ENCODE measurements at places on chromosomes 1 and 21. TPM values are rescaled to one million over a fixed set of nuclear protein-coding genes. Genes with fewer than 3 reads are reported as not detected.

The AMY2B gene
- 38.0 TPM for total RNA-seq

The RGSL1 gene
- not detected for total RNA-seq

GRCh38 chr1:32399843-32400242 is 5.6 kb upstream of the BSDC1 start:
- no peak for DNase-seq

The PLA2G2C gene
- total RNA-seq: not detected

The TESK2 gene
- 12.3 TPM for total RNA-seq

The SPRR4 gene
- total RNA-seq: not detected

The UBE2U gene
- not detected for total RNA-seq

DNA sequence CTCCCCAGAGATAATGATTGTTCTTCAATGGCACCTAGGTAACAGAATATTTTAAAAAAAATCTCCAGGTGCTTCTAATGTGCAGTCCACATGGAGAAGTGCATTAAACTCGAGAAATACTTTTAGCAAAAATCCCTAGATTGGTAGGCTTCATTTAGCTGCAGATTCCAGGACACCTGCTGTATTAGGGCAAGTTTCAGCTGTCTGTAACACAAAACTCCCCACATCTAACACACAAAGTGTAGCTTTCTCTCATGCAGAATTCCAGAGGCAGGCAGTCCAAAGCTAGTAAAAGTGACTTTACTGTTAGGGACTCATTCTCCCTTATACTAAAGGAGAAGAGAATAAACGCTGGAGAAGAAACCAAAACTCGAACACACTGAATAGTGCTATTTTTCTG is 1414.3 kb upstream of the B3GALT2 start:
- DNase-seq: no peak

DNA sequence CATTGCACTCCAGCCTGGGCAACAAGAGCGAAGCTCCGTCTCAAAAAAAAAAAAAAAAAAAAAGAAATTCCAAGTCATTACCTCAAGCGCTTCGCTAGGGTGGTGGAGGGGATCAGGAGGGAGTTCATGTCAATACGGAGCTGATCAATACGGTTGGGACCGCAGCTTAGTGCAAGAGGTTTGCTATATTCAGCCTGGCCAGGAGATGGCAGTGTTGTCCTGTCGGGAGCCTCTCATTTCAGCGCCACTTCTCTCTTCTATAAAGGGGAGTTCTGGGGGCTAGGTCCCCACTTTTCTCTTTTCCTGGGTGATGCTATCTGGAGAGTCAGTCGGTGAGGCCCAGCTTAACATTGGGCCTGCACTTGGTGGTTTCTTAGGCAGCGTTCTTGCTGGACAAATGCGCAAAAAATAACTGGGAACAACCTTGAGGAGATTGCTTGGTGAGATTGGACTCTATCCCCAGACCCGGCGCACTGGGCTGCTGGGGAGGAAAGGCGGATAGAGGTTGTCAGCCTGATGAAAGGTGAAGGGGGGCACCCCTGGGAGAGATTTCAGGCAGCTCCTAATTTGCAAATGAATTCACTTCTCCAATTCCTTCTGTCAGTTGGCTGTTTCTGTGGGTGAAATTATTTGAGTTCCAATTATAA is 40.4 kb downstream of the KIAA0040 start:
- peak; percentile 61 for DNase-seq

DNA sequence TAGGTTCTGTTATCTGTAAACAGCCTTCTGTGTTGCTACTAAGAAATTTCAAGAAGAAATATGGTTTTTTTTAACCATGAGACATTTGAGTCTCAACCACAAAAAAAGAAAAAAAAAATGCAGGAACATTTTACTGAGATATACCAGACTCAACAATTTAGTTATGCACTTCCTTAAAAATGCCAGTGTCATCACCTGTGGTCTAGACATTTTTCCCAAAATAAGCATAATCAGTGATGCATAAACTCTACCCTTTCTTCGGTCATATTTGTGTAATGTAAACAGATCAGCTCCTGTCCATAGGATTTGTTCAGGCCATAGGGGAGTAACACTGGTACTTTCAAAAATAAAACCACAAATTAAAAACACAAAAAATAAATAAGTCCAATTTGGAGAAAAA is 122.6 kb upstream of the TNFSF4 start:
- DNase-seq: no peak

The RHCE gene
- 0.29 TPM for total RNA-seq

The KCNE2 gene
- not detected for total RNA-seq

GRCh38 chr1:217040711-217041455 is 317.7 kb upstream of the ESRRG start:
- no peak for DNase-seq

DNA sequence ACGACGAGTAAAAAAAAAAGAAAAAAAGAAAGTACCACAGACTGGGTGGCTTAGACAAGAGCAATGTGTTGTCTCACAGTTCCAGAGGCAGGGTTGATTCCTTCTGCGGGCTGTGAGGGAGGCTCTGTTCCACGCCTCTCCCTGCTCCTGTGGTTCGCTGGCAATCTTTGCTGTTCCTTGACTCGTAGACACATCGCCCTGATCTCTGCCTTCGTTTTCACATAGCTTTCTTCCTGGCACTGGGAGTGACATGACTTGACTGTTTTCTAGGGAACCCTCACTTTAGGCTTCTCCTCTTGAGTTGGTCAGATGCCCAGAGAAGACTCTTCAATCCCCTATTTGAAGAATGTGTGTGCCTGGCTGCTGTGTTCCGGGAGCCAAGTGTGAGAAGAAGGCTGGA is 133.6 kb downstream of the TM2D1 start:
- DNase-seq: no peak

DNA sequence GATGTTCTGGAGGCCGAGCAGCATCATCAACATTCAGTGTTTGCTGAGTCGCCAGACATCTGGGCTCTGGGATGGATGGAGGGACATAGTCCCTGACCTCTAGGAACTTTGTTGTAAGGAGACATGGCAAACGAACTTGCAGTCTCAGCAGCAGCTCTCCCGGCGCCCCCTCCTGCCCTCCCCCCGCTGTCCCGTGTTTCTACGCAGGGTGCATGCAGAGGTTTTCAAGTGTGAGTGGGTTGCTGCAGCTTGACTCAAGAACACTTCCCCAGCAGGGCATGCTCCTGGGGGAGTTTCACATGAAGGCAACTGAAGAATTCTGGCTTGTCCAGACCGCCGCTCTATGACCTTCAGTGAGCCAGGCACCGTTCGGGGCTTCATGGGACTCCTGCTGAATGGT is 121.9 kb downstream of the CAMTA1 start:
- no peak for DNase-seq

DNA sequence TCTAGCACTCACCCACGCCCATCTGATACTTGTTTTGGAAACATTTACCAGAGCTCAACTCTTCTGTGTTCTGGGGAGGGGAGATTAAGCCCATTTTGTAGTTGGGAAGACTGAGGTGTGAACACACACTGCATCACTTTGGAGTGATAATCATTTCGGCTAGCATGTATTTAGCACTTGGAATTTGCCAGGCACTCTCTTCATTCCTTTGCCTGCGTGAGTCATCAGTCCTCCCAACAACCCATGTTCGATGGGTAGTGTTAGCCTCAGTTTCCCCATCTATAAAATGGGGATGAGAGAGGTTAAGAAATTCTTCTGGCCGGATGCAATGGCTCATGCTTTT is 182.8 kb upstream of the TMEM51 start:
- no peak for DNase-seq

GRCh38 chr1:180611016-180611930 is 20.5 kb upstream of the XPR1 start:
- no peak for DNase-seq

GRCh38 chr21:33801424-33802405 is 113.9 kb downstream of the ATP5PO start:
- peak; percentile 68 for DNase-seq

The SH2D1B gene
- total RNA-seq: 0.16 TPM

- DNase-seq: no peak
Observed at GRCh38 chr1:17776426-17776825, 21.3 kb downstream of the ACTL8 start.

DNA sequence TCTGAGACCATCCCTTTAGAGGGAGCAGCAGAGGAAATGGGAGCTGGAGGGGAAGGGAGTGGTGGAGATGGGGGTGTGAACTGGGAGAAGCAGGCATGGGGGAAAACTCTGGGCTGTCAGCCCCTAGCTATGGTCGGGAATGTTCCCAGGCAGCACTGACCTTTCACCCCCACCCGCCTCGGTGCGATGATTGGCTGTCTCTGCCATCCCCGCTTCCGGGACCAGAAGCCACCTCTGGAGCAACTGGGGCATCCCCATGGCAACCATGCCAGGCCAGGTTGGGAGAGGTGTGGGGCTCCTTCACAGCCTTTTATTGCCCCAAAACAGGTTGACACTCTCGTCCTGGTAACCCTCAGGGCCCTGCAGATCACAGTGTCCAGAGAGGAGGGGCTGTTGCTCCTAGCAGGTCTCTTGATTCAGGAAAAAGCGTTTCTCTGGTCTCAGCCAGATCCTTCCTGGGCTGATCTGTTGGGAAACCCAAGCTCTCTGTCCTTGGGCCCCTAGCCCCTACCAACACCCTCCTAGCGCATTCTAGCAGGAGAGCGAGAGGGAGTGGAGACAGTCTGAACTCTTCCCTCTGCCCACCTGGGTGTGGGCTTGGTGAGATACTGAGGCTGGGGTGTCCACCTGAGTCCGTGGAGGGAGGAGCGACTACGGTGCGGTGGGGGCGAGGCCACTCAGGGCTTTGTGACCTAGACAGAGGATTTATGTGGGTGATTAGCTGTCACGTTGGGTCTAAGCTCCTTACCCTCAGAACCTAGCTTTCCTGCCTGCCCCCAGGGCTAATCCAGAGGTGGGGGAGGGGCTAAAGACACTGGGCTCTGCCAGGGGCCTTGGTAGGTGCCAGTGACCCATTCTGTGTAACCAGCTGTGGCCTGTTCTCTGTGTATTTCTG is 12.2 kb upstream of the SLC6A9 start:
- DNase-seq: no peak

DNA sequence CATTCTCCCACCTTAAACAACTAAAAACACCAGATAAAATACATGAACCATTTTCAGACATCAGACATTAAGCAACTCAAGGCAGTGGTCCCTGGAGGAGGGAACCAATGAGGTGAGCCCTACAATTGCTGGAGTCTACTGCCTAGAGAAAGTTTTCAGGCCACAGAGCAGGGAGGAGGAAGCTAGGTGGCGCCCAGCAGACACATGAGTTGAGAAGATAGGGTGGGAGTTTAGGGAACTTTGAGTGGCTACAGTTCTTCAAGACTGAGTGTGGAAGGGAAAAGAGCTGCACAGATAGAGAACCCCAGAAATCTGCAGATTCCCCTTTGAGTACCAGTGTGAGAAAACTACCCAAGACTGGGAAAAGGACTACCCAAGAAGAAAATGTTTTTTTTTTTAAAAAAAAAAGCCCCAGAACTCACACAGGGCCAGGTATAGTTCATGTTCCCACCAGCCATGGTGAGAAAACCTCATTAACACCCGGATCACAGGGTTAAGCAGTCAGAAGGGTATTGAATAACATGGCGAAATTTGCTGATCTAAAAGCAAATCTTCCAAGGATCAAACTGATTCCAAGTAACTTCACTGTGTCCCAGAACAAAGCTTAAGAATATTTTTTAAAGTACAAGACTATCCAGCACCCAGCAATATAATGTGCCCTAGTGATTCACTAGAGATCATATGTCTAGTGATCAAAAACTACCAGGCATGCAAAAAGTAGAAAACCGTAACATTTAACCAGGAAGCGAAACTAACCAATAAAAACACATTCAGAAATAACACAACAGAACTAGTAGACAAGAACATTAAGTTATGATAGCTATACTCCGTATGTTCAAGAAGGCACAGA is 12.0 kb downstream of the ALDH9A1 start:
- no peak for DNase-seq

DNA sequence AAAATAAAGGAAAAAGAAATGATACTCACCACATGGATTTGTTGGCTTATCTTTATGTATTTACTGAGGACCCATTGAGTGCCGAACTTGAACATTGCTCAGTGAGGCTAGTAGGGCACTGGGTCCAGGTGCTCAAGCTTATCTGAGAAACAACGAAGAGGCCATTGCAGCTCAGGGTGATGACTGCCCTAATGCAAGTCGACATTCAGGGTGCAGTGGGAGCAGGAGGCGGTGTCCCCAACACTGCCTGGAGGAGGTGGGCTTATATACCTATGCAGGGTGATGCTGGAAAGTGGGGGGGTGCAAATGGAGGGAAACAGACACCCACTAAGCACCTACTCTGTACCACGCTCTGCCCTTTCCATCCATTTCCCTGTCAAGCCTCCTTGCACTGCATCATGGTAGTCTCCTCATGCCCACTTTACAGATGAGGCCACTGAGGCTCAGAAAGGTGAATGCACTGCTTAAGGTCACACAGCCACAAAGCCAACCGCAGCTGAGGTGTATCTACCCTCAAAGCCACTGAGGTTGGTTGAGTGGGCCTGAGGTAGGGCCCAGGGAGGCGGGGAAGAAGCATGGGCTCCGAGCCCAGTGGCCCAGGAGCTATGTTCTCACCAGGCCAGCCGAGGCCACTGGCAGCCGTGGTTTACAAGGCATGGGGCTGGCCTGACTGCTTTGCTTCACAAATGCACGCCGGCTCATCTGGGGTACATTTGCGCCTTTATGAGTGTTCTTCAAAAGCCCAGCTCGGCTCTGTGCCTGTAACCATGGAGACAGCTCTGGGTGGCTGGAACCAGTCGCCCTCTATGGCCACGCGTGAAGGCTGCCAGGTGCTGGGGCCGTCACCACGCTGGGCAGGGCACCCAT is 103.8 kb downstream of the EPHB2 start:
- peak; percentile 70 for DNase-seq

- DNase-seq: no peak
Observed at GRCh38 chr1:110114784-110115183, 2.5 kb downstream of the UBL4B start.

The OR2AK2 gene
- not detected for total RNA-seq

Data from ureter (tissue), 1 donor.